ENCODE measurements at places on chromosomes 2 and 18.

GRCh38 chr18:34978953-34979608, 62.1 kb upstream of the MAPRE2 start:
- DNase-seq = peak; percentile 38

GRCh38 chr2:125272651-125273050, 1247.6 kb downstream of the CNTNAP5 start:
- DNase-seq = no peak

DNA sequence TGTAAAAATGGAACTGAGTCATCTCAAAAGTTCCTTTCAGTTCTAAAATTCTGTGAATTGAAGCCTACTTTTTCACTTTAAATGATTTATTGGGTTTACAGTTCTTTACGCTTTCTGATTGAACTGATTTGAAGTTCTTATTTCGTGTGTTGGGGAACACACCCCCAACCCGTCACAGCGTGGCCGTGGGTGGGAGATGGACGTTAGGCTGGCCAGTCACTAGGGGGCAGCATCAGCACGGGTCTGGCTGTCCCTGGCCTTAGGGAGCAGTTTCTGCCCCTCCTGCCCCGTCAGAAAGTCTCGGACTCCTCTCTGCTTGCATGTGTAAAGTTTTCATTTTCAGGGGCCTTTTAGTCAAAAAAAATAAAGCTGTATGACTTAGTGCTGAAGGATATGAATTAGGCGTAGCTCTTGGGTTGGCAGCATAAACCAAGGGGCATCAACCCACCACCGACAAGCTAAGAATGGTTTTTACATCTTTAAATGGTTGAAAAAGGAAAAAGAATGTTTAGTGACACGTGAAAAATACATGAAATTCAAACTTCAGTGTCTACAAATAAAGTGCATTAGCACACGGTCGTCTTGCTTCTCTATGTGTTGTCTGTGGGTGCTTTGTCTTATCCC, 63.4 kb downstream of the ZCCHC2 start:
- DNase-seq = peak; percentile 27

GRCh38 chr2:124032799-124033198, 7.7 kb downstream of the CNTNAP5 start:
- DNase-seq = no peak

DNA sequence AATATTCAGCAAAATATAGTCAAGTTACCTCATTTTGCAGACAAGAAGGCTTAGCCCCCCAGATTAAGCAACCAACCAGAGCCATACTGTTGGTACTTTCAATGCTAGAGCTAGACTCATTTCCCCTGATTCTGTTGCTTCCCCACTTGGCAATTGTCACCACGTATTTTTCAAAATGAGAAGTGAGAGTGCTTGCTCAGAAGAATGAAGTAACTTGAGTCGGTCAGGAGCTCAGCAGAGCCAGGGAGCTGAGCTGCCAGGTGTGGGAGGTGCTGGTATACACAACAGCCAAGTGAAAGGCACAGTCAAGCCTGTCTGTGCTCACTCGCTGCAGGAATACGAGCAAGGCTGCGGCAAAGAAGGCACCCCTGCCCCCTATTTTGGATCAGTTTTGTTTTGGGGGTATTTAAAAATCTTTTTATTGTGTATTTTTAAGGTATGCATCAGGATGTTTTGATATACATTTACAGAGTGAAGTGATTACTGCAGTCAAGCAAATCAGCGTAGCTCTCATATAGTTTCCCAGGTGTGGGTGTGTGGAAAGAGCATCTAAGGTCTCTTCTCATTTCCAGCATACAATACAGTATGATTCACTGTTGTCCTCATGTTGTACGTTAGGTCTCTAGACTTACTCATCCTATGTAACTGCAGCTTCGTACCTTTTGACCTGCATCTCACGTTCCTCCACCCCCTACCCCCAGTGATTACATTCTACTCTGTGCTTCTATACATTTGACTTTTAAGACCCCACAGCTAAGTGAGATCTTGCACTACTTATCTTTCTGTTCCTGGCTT, 62.4 kb downstream of the MRPS9 start:
- no peak for DNase-seq

DNA sequence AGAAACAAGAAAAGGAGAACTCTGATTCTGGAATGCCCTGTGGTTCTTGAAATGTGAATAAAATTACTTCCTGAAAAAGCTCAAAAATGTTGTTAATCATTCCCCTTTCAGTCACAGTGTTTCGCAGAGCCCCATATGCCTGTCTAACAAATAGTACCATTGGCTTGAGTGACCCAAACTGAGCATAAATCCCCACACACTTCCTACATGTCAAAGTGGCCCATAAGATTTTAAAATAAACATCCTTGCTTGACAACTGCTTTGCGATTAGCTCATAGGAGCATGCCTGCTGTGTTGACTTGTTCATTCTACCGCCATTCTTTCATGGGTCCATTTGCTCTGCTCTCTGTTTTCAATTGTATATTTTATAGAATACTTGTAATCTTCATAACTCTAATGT, 377.8 kb upstream of the SMIM21 start:
- DNase-seq = no peak

DNA sequence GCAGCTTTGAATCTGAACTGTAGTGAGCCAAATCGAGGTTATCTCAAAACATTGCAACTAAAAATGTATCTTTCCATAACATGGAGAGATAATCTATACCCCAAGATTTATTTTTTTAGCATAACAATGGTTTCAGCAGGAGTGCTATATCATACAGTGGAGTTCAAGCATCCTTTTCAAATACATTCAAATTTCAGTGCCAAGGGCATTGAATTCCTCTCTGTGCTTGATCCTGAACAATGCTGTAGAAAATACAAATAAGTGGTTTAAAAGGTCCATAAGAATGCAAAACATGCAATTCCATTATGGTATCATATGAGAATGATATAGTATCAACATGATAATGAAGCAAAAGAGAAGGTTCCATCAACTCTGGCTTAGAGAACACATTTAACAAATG, 201.7 kb downstream of the TXNL1 start:
- DNase-seq = no peak

GRCh38 chr18:21366896-21367295, 124.9 kb downstream of the GREB1L start:
- no peak for DNase-seq

Measured in effector CD4-positive, alpha-beta T cell (primary cell).